ENCODE measurements at places on chromosomes 6 and 20.

DNA sequence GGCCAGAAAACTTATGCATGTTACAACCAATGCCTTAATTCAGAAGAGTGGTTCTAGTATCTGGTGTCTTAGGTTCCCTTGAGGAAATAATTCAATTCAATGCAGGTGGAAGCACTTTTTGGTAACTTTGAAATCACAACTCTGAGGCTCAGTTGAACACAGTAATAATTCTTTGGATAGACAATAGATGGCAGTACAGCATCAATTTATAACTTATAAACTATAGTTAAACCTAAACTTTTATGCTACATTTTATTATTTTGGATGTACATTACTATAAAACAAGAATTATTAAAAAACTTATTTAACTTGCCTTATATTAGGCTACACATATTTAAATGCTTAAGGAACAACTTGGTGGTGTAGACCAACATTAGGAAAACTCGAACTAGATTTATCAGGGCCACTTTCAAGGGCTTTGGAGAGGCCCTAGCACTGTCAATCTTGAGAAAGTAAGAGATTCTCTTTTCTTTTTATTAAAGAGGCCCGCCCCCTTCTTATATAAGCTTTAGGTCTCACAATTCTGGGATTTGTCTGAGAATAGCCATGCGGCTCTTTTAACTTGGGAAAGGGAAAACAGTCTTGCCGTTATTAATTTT, 85.9 kb downstream of the CRYBG1 start:
- DNase-seq = no peak

- no peak for DNase-seq
Observed at GRCh38 chr20:39784693-39785092, 822.5 kb downstream of the DHX35 start.

GRCh38 chr20:58650181-58650775, 805 bp upstream of the STX16 start:
- DNase-seq = no peak

DNA sequence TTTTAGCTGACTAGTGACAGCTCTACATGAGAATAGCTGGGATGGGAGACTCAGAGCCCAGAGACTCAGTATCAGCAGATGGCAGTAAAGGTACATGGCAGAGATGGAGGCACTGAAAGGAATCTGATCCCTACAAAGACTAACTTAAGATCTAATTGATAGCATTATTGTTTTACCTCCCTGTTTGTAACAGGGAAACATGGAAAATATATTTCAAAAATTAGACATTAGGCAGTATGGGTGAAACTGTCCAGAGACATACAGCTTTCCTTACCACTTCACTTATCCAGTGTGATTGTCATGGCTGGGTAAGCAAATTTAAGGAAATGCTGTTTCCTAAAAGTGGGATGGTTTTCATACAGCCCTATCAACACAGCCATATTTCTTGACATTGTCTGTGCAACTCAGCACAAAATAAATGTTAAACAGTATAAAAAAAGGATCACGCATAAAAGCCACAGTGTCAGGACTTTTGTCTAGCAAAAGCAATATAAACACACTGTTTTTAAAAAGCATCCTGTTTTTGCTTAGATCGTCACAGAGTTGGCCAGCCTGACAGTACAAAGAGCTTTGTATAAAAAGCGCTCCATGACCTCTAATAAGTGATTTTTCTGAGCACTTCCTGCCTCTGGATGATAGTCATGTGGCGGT, 376.9 kb downstream of the PHF3 start:
- peak; percentile 28 for DNase-seq

DNA sequence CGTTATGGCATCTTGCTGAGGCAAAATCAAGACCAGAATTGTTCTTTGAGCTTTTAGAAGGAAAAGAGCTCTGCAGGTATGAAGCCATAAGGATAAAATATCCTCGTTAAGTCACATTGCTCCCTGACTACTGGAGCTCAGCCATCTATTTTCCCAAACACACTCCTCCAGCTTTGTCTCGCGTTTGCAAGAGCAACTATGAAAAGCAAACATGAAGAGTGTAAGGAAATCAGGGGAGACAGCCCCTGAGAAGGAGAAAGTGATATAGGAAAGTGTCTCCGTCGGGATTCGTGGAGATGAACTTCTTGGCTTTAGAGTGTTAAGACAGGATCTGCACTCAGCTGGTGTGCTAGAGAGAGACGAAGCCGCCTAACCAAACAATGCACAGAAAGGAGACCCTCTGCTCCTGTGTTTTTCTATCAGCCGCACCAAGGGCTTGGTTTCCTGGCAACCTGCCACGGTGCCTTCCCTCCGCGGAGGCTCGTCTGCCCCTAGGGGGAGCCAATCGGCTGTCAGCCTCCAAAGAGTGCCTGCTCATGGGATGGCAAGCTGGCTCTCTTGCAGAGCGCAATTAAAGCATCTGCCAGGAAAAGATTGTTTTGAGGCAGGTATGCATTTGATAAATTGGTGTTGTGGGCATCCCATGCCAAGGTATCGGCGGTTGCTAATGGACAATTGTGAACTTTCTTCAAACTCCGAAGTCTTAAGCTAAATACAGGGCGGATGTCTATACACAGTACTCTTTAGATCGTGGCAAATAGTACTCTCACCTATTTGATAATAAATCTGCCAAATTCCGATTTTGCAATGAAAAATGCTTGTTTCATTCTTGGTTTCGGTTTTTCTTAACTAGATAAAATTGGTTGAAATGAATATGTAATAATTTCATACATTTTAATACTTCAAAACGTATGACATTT, 603.2 kb downstream of the RNF144B start:
- peak; percentile 78 for DNase-seq

GRCh38 chr20:25321262-25321831, 69.3 kb downstream of the ABHD12 start:
- no peak for DNase-seq
